M059J (cell line): ENCODE measurements at places on chromosomes 13 and 19.

- DNase-seq, result peak; percentile 27
These were observed 1.1 kb downstream of the UBXN6 start for GRCh38 chr19:4456476-4456842.

GRCh38 chr19:279231-279630 is 12.0 kb downstream of the PLPP2 start:
- no peak for DNase-seq

GRCh38 chr13:37192956-37193355 is 87.5 kb upstream of the CSNK1A1L start:
- DNase-seq, result no peak

- DNase-seq, result no peak
These were observed 5.7 kb downstream of the POLR1D start for GRCh38 chr13:27627380-27627779.

DNA sequence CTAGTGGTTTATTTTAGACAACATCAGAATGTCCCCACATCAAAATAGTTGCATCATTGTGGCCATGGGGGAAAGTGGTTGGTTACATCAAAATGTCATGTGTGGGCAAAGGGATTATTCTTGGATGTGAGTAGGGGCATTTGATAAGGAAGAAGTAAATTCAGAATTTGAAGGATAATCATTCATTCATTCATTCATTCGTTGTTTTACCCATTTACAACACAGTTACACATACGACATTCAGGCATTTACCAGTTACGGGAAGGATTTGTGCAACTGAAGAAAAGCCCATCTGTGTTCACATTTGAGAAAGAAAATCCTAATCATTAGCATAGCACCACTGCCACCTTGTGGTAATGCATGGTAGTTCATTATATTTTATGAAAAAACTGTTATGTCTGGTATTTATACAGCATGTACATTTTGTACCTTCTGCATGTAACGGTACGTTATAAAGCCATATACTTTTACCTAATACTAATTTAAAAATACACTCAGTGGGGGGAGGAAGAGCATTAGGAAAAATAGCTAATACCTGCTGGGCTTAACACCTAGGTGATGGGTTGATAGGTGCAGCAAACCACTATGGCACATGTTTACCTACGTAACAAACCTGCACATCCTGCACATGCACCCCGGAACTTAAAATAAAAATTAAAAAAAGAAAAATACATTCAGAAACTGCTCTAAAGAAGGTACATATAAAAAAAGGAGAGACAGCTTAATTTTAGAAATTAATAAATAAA is 62.1 kb downstream of the DGKH start:
- DNase-seq, result peak; percentile 74

GRCh38 chr13:69331245-69331644 is 776.4 kb upstream of the ATXN8OS start:
- DNase-seq, result no peak

- peak; percentile 43 for DNase-seq
These were observed 1.5 kb downstream of the CERS1 start for GRCh38 chr19:18894254-18895037.

GRCh38 chr19:48635263-48635965 is 1.8 kb downstream of the DBP start:
- peak; percentile 53 for DNase-seq

- no peak for DNase-seq
These were observed 6.6 kb upstream of the C1QTNF9B start for GRCh38 chr13:23903906-23904280.

GRCh38 chr19:37928527-37929286 is 21.7 kb downstream of the SIPA1L3 start:
- peak; percentile 39 for DNase-seq

DNA sequence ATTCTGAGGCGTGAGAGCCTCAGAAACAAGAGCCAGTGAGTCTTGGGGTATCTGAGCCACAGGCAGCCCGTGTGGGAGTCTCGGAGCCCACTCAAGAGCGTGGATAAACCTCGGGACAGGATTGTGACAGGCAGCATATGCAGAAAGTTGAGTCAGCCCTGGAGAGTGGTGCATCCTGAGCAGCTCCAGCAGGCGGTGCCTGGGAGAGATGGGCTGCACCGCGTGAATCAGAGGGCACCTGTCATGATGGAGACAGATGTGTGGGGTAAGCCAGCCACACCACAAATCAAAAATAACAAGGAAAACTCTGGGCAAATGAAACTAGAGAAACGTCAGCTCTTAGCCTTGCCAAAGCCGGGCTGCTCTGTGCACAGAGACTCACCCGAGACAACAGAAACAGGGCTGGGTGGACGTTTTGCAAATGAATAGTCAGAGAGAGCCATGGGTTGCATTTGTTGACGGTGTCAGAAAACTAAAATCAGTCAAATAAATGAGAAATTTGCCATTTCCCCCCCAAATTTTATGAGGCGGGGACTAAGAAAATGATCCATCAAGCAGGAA is 30.0 kb upstream of the POP4 start:
- DNase-seq, result no peak

DNA sequence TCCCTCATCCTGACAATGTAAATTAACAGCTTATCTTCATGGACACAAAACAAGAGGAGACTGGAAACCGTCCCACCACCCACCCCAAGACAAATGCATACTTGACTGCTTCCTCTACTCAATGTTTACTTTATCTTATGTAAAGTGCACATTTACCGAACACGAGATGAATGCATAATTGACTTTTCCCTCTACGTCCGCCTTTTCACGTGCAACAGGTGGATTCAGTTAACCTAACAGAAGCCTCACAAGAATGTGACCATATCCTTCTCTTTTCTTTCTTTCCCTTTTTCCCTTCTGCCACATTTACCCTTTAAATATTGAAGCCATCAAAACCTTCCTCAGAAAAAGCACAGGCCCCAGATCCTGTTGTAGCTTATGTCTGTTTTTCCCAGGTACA is 468.0 kb downstream of the UQCRFS1 start:
- DNase-seq, result no peak

DNA sequence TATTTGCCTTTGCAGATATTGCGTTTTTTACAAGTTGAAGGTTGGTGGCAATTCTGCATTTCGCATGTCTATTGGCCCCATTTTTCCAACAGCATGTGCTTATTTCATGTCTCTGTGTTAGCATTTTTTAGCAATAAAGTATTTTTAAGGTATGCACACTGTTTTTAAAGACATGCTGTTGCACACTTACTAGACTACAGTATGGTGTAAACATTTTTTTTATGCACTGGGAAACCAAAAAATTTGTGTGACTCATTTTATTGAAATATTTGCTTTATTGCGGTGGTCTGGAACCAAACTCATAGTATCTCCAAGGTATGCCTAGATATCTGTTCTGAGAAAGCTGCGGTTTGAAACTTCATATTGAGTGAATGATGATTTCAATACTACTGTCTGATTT is 55.4 kb upstream of the RNF113B start:
- peak; percentile 16 for DNase-seq

- no peak for DNase-seq
These were observed 3.2 kb downstream of the ZNF554 start for GRCh38 chr19:2822846-2823245.

GRCh38 chr19:46954502-46954992 is 65.1 kb upstream of the NPAS1 start:
- DNase-seq, result no peak

DNA sequence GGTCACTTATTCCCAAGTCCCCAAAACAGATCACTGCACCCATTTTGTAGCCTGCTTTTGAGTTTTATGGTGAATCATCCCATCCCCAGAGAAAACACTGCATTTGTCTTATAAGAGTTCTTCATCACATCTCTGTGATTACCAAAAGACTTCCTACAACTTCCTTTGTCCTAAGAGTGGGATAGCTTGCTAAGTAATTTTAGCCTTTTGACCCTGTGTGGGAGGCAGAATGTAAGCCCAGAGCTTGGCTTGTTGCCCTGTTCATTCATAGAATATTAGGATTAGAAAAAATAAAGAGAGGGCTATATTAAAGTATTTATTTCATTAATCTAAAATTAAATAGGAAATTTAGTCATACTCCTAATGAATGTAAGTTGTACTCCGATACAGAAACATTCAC is 213.3 kb downstream of the MZT1 start:
- DNase-seq, result no peak

- no peak for DNase-seq
These were observed 68.5 kb downstream of the TEX29 start for GRCh38 chr13:111388851-111389500.

DNA sequence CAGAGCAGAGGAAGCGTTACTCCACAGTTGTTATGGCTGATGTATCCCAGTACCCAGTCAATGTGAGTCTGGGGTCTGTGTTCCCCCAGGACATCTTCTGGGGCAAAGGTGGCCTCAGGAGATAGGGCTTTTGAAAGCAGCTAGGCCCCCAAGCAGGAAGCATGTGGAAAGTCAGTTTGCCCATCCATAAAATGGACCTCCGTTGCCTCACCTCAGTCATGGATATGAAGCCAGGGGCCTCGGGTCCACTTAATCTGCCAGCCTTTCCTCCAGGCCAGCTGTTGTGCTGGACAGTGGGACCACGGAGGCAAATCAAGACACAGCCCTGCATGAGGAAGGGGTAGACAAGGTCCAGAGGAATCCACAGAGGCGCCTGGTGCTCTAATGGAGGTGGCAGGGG is 3.3 kb downstream of the EPS8L1 start:
- no peak for DNase-seq

DNA sequence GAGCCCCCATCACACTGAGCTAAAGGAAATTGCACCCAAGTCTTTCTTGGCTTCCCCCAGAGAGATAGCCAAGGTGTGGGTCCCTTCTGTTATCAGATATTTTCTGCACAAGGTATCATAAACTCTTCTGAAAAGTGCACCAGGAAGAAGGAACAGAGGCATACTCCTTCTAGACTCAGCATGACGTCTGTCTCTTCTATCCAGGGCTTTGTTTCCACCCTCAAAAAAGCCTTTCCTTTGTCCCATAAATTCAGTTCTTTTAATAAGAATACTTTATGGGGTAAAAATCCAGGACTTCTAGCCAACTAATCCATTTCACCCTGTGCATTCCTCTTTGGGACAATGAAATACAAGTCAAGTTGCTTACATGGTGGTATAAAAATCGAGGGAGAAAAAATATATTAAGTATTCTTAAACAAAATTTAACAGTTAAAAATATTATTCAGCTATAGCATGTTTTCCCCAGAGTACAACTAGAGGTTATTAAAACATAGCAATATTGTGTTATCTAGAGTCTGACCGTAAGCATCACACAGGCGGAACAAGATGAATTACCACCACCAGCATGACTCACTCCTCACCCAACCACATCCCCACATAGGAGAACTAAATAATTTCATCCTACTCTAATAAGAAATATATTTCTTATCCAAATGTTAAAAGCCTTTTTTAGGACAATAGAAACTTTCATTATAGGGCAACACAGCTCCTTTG is 79.9 kb upstream of the GPC6 start:
- peak; percentile 10 for DNase-seq

GRCh38 chr19:2494447-2495129 is 18.7 kb downstream of the GADD45B start:
- DNase-seq, result peak; percentile 69

- DNase-seq, result no peak
These were observed 7.6 kb downstream of the KLHL26 start for GRCh38 chr19:18644196-18645034.

DNA sequence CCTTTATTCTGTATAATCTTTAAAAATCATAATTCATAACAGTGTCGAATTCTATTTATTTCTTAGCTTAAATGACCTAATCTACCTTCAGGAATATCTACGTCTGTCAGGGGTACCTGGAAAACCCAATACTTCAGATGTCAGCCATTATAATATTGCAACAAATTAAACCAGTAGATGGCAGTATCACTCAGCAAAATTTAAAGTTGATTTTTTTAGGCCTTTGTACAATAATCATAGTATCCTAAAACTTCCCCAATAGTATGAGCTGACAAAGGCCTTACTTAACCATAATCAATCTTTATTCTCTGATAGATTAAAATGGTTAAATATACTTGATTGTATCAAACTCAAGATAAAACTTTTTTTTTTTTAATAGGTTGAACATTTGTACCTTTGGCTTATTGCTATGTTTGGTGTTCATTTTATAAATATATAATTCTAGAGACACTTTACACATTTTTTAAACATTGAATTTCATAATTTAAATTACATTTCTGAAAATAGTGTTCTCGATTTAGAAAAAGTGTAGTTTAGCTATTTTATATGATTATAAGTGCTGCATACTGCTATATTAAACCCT is 830.2 kb upstream of the SPRY2 start:
- no peak for DNase-seq

- DNase-seq, result no peak
These were observed 238.2 kb downstream of the LIG4 start for GRCh38 chr13:107977071-107977574.

DNA sequence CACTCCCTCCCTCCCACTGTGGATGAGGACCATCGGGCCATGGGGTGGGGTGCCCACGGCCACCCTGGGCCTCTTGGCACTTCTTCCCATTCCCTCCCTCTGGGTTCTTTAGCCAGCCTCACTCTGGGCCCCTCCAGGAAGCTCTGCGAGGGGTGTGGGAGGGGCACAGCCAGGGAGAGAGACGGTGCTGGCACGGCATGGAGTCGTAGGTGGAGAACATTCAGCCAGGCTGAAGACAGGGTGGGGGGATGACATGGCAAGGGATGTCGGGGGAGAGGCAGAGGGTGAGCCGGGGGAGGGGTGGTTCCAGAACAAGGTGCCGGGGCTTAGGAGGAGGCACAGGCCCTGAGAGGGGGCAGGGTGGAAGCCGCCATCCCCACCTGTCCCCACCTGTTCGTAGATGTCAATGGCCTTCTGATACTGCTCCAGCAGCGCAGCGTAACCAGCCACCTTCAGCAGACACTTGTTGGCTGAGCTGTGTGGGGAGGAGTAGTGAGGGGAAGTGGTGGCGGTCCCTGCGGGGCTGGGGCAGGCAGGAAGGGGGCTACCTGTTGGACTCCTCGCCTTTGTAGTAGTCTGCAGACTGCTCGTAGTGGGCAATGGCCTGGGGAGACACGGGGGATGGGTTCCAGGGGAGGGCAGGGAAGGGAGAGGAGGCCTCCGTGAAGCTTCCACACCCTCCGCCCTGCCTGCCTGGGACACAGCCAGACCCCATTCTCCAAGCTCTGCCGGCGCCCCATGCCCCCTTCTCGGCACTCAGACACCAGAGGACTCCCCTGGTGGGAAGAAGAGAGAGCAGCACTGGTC is 8.8 kb upstream of the KPTN start:
- DNase-seq, result no peak

- DNase-seq, result no peak
These were observed 188.9 kb downstream of the KCTD12 start for GRCh38 chr13:76697288-76697687.

DNA sequence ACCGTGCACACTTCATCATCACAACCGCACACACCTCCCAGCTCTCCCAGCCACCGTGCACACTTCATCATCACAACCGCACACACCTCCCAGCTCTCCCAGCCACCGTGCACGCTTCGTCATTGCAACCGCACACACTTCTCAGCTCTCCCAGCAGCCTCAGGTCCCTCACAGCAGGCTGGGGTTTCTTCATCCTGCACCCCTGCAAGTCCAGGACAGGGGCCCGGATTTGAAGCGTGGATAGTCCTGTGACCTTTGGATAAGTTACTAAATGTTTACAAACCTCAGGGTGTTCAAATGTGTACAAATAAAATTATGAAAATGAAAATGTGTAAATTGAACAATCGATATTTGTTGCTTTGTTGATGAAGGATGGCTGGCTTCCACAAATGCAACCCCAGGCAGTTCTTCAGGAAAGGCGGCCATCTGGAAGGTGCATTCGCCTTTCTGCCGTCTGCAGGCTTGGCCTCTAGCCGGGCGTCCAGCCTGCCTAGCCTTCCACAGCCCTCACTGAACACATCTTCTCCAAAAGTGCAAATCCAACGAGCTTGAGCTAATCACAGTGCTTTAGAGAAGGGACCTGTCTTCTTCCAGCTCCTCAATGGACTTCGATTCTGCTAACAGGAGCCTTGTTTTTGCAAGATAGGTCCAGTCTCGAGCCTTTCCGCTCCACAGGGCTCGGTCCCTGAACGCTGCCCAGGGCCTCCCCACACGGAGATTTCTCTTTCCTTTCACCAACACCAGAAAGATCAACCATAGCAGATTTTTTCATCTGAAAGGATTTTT is 74.2 kb downstream of the SPACA7 start:
- no peak for DNase-seq
